Brain pericyte (primary cell): ENCODE measurements at places on chromosomes 16 and 17.

- DNase-seq = no peak
These were observed 24.6 kb upstream of the SMURF2 start for GRCh38 chr17:64686705-64687104.

DNA sequence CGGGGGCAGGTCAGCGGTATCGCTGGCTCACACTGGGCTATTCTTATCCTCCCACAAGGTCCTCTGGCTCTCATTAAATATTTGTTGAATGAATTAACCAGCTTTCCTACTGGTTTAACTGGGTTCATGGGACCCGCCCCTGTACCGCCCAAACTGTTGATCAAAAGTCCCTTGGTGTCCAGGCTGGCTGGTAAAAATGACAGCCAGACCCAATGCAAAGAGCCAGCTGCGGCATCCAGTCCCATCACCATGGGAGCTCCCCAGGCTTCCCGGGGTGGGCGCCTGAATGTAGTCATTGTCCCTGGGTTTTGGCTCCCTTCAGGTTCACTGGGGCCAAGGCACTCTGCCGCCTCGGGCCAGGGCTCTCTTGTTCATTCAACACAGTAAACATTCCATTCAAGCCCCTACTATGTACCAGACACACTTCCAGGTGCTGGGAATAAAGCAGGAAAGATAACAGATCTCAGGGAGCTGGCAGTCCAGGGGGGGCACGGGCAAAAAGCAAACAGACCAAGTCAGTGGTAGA is 11.7 kb upstream of the ATP2C2 start:
- DNase-seq = no peak

- no peak for DNase-seq
These were observed 25.6 kb upstream of the ZNF652 start for GRCh38 chr17:49387498-49388289.

DNA sequence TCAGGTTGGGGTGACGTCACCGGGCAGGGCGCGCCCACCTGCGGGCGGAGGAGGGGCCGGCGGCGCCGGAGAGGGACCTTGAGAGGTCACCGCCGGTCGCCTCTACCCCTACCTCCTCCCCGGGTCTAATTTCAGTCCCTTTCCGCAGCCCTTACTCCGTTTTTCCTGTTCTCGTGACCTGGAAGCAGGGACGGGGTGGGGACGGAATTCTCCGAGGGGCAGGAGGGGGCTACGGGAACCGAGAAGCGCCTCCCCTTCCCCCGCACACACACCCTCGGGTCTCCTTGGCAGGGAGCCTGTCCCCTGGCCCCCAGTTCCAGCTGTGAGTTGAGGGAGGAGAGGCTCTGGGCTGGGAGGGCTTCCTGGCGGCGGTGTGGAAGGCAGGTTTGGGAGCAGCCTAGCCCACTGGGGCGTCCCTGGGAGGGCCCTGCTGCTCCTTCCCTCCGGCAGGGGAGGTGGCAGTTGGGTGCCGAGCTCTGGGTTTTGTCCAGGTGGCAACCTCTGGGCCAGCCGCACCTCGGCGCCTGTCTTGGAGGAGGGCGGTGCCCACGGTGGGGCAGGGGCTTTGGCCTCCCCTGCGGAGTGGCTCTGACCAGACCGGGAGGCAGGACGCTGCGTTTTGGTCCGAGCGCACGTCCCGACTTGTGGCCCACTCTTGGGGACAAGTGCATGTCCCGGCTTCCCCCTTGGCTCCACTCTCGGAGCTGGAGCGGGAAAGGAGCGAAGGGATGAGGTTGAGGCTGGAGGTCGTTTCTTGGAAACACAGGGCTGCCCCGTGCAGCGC is 773 bp downstream of the SYNGR3 start:
- DNase-seq = no peak

DNA sequence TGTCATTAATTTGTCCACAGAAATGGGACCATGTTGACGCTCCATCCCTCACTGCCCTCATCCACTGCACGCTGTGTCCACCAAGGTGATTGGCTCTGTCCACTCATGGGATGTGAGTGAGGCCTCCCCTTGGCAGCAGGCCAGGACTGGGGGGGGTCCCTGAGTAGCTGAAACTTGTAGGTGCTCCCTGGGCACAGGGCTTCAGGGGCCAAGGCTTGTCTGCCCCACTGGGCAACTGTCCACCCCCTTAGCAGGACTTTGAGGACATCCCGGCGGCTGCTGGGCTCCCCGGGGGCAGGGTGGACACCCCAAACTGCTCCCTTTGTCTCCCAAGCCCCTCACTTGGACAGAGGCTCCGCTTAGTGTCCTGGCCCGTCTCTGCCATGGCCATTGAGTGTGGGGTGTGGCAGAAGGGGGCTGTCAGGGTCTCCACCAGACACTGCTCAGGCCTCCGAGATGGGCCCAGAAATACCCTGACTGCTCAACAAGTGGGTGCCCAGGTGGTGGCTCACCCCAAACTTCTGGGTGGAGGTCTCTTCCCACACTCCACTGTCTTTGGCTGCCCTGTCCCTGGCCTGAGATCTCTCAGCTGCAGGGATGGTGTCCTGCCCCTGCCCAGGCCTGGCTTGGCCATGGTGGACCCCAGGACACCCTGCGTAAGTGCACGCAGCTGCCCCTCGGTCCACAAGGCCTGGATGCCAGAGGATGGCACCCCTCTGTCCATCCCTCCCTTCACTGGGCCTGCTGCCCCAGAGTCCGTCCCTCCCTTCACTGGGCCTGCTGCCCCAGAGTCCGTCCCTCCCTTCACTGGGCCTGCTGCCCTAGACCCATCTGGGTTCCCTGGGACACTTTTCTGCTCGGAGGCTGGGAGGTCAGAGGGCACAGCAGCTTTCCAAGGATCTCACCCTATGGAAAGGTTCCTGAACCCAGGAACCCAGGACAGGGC is 2.9 kb upstream of the RAB40C start:
- no peak for DNase-seq

GRCh38 chr16:64534180-64534780 is 587.6 kb downstream of the CDH11 start:
- no peak for DNase-seq
